Purkinje cell (primary cell): ENCODE measurements at places on chromosomes 2 and 18. TPM values are rescaled to one million over a fixed set of nuclear protein-coding genes. Genes with fewer than 3 reads are reported as not detected.

Gene ZNF521
- polyA plus RNA-seq = 2.7 and 4.3 TPM in 2 replicates

Gene TM4SF20
- 0.55 and 0.74 TPM in 2 replicates for polyA plus RNA-seq

Gene GALNT5
- 0.12 and 1.5 TPM in 2 replicates for polyA plus RNA-seq

Gene POTEJ
- 0.16 TPM in 1 of 2 replicates, not detected in the other for polyA plus RNA-seq

Gene STPG4
- polyA plus RNA-seq = 0.56 TPM in 1 of 2 replicates, not detected in the other
